Epithelial cell of umbilical artery (primary cell): ENCODE measurements at places on chromosomes 16 and 17. TPM values are rescaled to one million over a fixed set of nuclear protein-coding genes. Genes with fewer than 3 reads are reported as not detected.

The HOXB5 gene
- total RNA-seq, result under 0.01 and 0.61 TPM in 2 replicates

The LLGL2 gene
- total RNA-seq, result 1.8 and 2.9 TPM in 2 replicates

The SMIM36 gene
- not detected in 2 replicates for total RNA-seq

The KIF2B gene
- not detected in 2 replicates for total RNA-seq

The CYBA gene
- 27.1 and 97.4 TPM in 2 replicates for total RNA-seq
